NCI-H2171 (cell line): ENCODE measurements at places on chromosomes 3 and 15.

DNA sequence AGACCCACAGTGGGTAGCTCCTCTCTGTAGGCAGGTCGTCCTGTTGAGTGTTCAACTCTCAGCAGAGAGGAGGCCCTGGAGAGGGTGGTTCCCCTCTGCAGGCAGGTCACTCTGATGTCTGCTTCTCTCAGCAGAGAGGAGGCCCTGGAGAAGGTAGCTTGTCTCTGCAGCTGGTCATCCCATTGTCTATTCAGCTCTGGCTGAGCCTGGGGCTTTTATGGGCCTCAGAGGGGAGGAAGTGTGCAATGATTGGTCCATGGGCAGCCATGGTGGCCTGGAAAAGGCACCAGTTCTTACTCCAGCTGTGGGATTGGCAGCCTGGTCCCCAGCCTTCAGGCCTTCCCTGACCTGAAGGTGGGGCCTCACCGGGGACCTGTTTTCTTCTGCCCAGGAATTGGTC is 52.9 kb downstream of the PPCDC start:
- no peak for DNase-seq

DNA sequence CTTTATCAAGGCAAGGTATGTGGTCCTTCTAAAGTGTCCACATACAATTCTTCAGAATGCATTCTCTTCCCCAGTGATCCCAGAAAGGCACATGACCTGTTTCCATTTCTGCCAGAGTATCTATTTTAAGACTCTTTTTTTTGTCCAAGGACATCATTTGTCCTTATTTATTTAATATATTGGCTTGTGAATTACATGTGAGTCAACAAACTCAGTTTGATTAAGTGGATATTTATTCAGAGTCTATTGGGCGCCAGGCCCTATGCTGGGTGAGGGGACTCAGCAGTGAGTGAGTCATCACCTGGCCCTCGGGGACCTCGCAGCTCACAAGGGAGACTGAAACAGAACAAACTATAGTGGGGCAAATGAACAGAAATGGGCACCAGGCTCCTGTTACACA is 136.8 kb downstream of the SNRK start:
- DNase-seq = no peak

- DNase-seq = no peak
These were observed 778 bp downstream of the MTMR10 start for GRCh38 chr15:30990446-30991254.

DNA sequence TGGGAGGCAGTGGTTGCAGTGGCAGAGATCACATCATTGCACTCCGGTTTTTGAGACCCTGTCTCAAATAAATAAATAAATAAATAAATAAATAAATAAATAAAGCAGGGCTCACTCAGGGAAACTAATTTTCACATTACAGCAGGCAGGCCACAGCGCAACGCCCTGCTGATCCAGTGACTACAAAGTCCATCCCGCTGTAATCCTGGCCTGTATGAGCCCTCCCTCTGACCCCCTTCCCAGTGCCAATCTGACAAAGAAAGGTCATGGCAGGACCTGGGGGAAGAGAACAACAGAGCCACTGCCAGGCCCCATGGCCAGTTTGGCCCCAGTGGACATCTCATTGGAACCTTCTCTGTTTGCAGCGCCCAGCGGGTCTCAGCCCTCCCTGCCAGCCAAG is 9.3 kb downstream of the SH3BP5 start:
- no peak for DNase-seq

- no peak for DNase-seq
These were observed 40.2 kb upstream of the FAM107A start for GRCh38 chr3:58617338-58617761.

- DNase-seq = no peak
These were observed 9.3 kb downstream of the GALNT15 start for GRCh38 chr3:16183601-16184270.

DNA sequence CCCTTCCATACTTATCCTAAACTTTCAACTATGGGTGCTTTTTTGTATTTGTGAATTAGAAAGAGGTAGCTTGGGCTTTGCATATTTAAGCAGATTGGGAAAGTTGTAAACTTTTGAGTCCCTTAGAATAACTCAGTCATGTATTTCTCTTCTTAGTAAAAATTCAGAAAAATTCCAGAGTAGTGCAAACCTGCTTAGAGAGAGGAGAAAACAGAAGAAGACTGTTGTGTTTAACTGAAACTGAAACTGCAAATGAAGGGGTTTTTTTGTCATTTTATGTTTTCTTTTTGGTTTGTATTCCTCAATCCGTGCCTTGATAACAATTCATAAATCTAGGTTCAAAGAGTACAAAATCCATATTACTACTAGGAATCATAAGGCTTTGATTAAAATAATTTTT is 31.3 kb downstream of the CD200 start:
- DNase-seq = no peak

DNA sequence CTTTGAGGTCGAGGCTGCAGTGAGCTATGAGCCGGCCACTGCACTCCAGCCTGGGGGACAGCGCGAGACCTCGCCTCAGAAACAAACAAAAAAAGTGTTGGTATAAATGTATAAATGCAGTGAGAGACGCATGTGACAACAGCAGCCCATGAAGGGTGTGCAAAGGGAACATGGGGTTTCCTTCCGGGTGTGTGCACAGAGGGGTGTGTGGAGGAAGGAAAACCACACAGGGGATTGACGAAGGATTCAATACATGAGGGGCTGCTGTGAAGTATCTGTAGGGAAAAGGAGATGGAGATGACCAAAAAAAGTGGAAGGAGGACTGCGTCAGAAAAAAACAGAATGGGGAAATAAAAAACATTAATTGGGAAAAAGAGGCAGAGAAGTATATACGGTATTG is 1.1 kb downstream of the MTFMT start:
- no peak for DNase-seq

DNA sequence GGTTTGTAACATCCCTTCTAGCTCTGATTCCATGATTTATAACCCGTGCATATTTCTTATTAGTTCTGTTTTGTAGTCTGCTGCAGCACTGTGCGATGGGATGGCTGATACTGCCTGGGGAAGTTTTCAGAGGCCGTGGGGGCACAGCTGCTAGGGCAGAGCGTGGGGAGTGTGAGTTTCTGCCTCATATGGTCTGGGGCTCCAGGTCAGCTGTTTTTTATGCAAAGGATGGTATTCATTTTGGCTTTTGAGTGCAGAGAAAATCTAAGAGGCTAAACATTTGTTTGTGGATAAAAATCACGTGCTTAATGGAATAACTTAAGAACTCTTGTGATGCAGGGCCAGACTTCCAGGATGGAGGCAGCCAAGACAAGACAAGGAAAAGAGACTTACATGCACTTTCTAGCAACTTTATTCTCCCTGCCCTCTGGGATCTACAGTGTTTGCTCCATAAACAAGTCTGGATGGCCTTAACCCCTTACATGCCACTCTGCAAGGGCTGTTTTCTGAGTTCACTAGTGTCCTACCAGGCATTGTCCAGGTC is 45.5 kb upstream of the CFAP161 start:
- DNase-seq = no peak

GRCh38 chr3:63762934-63763550 is 56.1 kb upstream of the C3orf49 start:
- no peak for DNase-seq

- no peak for DNase-seq
These were observed 93.7 kb downstream of the NCEH1 start for GRCh38 chr3:172617013-172617706.
